ENCODE measurements at places on chromosomes 2 and 18.

GRCh38 chr2:30580391-30580790 lies 133.3 kb downstream of the LCLAT1 start:
- no peak for DNase-seq

- no peak for DNase-seq
Measured at GRCh38 chr18:35949090-35949489, 23.4 kb upstream of the RMP24 start.

GRCh38 chr2:122749405-122749804 lies 994.0 kb downstream of the TSN start:
- no peak for DNase-seq

DNA sequence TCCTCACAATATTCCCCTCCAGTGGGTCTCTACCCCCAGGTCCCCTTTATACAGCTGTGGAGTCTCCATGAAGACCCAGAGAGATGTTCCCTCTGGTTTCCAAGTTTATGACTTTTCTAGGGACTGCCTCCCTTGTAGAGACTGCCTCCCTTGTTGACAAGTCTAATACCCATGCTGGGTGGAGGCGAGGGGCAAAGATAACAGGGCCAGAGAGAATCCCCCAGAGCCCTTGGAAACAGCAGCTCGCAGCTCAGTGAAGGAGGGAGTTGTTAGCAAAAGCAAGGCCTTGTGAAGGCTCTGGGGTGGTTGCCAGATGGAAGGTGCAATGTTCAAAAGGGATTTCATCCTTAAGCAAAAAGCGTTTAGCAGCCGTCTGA lies 75.0 kb upstream of the GATA6 start:
- DNase-seq, result no peak

- no peak for DNase-seq
Measured at GRCh38 chr2:178954049-178954448, 95.9 kb downstream of the CCDC141 start.

DNA sequence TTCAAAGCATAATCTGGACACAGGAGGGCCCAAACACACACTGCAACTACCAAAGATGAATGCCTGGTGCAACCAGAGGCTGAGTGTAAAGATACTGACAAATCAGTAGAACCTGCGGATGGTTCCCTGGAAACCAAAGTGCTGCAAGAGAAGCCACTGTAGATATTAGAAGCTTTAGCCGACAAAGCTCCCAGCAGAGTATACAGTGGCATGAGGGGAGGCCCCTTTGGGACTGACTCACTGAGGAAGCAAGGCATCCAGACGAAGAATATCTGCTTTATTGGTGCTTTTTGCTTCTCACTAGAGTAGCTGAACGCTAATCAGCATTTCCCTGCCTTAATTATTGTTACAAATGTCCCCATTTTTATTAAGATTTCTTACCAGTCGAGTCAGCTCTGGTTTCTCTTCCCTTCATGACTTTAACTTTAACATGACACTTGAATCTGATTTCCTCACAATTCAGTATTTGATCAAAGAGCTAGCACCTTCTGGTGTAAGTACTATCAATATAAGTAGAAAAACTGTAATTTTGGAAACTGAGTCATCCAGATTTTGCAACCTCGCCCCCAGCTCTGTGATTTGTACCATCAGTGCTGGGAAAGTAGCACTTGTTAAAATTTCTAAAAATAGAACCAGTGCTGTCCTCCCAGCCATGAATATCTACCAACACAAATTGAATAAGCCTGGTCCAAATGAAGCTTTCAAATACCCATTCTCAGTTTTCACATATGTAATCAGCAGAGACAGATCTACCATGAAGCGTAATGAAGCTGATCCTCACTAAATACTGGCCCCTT lies 34.2 kb downstream of the FIGN start:
- no peak for DNase-seq

DNA sequence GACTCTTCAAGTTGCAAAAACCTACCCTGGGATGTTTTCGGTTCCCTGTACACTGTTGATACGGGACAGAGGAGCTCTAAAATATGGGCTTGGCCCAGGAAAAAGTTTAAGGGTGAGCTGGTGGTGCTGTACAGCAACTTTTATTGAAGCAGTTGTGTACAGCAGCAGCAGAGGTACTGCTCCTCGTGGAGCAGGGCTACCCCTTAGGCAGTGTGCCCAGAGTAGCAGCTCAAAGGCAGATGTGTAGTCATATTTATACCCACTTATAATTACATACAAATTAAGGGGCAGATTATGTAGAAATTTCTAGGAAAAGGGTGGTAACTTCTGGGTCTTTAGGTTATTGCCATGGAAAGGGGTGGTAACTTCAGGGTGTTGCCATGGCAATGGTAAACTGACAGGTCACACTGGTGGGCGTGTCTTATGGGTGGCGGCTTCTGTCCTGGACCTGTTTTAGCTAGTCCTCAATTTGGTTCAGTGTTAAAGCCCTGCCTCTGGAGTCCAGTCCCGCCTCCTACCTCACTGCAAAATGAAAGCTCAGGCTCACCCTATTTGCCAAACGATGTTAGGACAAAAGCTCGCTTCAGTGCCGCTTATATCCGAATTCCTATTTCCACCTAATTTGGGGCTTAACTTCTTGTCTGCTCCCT lies 203.2 kb downstream of the ETAA1 start:
- no peak for DNase-seq

DNA sequence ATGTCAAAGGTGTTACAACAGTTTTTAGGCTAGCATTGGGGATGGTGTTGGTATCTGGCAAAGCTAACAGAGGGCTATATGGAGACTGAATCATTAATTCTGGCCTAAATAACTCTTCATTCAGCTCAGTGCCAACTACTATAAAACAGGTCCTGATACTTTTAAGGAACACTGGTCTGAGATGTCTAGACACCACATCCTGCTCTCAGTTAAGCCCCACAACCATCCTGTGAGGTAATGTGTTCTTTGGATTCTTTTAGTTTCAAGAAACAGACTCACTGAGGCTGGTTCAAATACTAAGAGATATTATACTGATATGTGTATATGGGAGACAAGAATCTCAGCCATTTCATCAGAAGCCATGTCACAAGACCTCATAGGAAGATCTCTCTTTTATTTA lies 14.2 kb upstream of the HK2 start:
- DNase-seq, result no peak

DNA sequence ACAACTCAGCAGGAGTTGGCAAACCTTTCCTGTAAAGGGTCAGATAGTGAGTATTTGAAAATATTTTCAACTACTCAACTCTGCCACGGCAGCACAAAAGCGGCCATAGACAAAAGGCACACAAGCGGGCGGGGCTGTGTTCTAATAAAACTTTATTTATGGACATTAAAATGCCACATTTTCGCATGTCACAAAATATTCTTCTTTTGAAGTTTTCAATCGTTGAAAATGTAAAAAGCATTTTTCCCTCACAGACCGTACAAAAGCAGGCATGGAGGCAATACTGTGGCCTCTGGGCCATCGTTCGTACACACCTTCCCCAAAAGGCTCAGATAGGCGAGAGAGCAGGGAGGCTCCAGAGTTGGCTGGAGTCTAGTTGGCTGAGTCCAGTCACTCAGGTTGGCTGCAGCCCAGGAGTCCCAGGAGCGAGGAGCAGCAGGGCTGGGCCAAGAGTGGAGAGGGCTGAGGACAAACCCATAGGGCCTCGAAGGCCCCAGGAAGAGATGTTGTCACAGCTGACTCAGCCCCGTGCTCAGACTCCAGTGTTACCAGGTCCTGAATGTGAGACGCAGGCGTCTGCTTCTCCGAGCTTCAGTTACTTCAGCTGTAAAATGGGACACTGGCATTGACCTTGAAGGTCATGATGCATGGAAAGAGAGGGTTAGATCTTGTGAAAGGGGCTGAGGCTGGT lies 42.5 kb downstream of the SDC1 start:
- no peak for DNase-seq

DNA sequence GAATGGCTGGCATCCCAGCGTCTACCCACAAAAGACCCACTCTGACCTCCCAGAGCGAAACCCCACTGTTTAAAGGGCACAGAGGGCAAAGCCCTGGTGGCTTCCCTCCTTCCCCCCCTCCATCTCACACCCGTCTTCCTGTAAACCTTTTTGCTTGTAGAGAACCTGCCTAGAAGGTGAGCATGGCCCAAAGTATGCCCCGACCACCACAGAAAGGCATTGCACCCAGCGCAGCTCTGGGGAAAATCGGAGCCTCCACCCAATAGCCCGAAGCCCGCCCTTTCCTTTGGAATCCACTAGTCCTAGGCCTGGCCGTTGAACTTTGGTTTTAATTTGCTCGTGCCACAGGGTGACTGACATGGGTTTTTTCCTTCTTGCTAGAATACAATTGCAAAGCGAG lies 22.6 kb downstream of the DIPK1C start:
- no peak for DNase-seq

GRCh38 chr18:14912967-14913366 lies 165.0 kb downstream of the ANKRD30B start:
- DNase-seq, result no peak

DNA sequence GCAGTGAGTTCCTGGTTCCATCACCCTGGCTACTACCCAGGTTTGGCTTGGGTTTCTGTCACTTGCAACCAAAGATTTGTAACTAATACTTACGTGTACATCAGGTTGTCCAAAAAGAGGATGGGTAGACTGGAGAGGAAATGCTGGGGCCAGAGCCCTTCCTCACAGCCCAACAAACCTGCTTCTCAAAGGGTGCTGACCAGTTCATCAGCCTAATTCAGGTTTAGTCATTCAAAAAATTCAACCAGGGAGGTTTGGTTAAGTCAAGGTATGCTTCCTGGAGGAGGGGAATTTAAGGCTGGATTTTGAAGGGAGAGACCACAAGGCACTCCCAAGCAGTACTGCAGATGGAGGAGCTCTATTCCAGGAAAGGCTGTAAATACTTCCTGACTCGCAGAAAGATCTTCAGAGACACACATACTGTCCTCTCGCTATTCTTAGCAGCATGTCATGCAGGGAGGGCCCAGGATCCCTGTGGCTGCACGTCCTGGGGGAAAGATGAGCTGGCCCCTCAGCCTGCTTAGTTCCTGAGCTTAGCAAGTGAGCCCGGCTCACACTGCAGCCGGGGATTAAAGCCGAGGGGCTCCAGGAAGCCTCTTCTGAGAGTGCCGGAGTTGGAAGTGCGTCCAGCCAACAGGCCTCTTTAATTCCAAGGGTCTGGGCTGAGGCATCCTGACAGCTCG lies 40.0 kb upstream of the BIN1 start:
- no peak for DNase-seq

DNA sequence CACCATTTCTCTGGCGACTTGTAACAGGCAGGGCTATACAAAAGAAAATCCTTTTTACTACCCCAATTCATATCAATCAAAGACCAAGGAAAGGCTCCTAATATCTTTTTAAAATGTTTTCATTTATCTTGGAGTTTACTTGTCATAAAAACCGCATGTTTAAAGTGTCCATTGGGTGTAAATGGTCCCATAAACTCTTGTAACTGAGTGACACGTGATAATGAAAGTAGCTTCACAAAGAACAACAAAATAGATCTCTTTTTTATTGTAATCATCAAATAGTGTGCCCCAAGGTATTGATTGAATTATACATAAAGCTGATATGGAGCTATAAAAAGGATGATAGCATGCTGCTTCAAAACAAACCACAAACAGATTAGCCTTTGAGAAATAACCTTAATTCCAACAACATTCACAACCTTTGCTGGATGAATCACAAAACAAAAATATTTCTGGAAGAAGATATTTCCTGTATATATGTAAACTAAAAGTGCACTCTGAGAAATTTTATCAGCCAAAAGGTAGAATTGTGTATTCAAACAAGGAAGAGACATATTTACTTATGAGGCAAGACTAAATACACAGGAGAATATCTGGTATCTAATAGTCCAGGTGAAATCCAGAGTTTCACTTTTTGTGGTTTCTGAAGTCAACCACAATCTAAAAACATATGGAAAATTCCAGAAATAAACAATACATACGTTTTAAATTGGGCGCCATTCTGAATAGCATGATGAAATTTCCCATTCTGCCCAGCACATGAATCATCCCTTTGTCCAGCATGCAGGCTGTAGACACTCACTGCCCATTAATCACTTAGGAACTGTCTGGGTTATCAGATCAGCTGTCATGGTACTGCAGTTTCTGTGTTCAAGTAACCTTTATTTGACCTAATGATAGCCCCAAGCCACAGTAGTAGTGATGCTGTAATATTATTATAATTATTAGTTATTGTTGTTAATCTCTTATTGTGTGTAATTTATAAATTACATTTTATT lies 237.5 kb downstream of the PIK3C3 start:
- no peak for DNase-seq

- DNase-seq, result no peak
Measured at GRCh38 chr2:66273933-66274490, 160.9 kb upstream of the MEIS1 start.

DNA sequence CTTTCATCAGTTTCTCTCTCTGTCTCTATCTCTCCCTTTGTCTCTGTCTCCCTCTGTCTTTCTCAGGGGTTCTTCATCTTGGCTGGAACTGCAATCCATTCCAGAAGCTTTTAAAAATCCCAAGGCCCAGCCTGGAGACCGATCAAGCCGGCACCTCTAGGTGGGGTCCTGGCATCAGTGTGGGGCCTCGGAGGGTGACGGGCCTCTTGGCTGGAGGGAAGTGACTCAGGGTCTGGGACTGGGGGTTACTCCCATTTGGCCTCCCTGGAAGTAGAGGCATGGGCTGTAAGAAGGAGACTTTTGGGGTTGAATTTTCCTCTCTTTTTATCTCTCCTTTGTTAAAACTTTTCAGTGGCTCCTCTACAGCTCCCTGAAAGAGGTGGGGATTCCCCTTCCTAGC lies 52.8 kb upstream of the OTOF start:
- no peak for DNase-seq

GRCh38 chr2:71702071-71702970 lies 249.0 kb downstream of the DYSF start:
- DNase-seq, result no peak

DNA sequence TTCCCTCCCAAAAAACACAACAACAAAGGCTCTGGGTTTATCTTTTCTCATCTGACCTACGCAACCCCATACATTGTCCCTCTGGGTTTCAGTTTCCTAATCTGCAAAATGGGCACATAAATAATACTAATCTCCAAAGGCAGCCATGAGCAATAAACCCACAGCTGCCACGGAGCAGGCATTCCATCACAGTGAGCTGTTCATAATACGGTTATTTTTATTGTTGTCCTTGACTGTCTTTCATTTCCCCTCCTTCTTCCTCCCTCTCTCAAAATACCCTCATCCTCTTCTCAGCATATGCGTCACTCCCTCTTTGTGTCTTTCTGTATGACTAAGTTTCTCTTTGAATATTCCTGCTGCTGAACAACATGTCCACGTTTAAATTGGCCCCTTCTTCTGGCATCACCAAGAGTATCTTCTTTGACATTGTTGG lies 129.8 kb upstream of the CAB39 start:
- DNase-seq, result no peak

DNA sequence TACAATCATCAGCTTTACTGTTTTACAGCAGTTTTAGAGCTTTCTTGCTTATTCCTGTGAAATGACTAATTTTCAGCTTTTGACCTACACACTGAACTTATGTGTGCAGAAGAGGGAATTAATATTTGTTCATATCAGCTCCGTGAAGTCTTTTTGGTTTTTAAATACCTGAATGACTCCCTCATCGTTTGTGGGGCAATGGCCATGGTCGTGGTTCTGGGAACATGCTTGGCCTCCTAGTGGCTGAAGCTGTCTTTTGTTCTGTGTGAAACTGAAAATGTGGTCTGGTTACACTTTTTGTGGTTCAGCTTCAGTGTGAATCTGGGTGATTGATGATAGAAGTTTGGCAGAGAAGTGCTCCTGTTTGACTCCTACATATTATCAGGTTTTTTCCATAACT lies 408.1 kb downstream of the THSD7B start:
- no peak for DNase-seq

Data from stimulated activated CD4-positive, alpha-beta T cell treated with anti-CD3 and anti-CD28 coated beads, Interleukin-2, amount 100 ng/mL, for 4 hours (primary cell).